ENCODE measurements at places on chromosomes 13 and 19. TPM values are rescaled to one million over a fixed set of nuclear protein-coding genes. Genes with fewer than 3 reads are reported as not detected.

GRCh38 chr19:29854033-29854432, 42.2 kb downstream of the CCNE1 start:
- no peak for DNase-seq
- no peaks in the 10 kb centered on the region for H3K36me3 ChIP-seq
- no peak overlapping the region for H3K27ac ChIP-seq
- H3K4me1 ChIP-seq = peaks cover 17% of the 10 kb centered on the region
- peaks cover 1% of the 10 kb centered on the region for H3K27me3 ChIP-seq
- H3K4me3 ChIP-seq = no peak overlapping the region

GRCh38 chr13:35478271-35479037, 2.0 kb upstream of the MAB21L1 start:
- no peak overlapping the region for H3K4me3 ChIP-seq
- H3K27me3 ChIP-seq = peaks cover 56% of the 10 kb centered on the region
- no peak overlapping the region for H3K27ac ChIP-seq
- peaks cover 24% of the 10 kb centered on the region for H3K4me1 ChIP-seq

Gene ELANE
- total RNA-seq = not detected

Gene LIN37
- 8.4 TPM for total RNA-seq

DNA sequence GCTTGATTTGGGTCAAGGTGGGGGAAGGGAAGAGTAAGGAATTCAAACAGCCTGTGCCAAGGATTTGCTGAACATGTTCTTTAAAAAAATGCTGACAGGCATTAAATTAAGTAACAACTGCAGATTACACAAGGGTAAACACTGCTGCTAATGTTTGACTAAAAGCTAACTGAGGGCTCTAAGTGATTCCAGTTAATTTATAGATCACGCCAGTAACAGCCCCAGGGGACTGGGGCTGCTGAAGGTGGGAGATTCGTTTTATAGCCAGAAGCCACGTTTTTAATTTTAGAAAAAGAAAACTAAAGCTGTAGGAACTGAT, 321.7 kb downstream of the DLEU7 start:
- H3K27me3 ChIP-seq = peaks cover 2% of the 10 kb centered on the region
- H3K27ac ChIP-seq = no peak overlapping the region
- no peak overlapping the region for H3K4me3 ChIP-seq
- H3K36me3 ChIP-seq = no peaks in the 10 kb centered on the region
- no peak for DNase-seq

DNA sequence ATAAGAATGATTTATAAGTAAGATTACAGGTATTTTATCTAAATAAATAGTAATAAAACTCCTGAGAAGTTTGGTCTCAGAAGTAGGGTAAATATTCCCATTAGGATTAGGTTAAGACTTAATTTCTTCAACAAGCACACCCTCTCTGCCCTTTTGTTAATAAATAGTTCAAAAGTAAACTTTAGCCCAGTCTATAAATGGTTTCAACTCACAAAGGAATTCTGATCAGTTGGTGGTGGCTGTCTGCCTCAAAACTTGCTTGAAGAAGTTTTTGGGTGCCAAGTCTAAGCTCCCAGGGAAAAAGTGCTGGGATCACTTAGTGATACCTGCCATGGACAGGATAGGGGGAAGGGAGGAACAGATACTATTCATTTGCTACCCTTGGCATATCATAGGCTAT, 22.9 kb downstream of the MBNL2 start:
- H3K27me3 ChIP-seq = no peaks in the 10 kb centered on the region
- no peak overlapping the region for H3K27ac ChIP-seq
- no peak for DNase-seq
- H3K4me3 ChIP-seq = no peak overlapping the region
- H3K36me3 ChIP-seq = peaks cover 2% of the 10 kb centered on the region
- H3K4me1 ChIP-seq = peaks cover 24% of the 10 kb centered on the region

- peaks cover 38% of the 10 kb centered on the region for H3K4me1 ChIP-seq
- no peak overlapping the region for H3K4me3 ChIP-seq
- H3K27me3 ChIP-seq = peaks cover 32% of the 10 kb centered on the region
- no peak overlapping the region for H3K27ac ChIP-seq
- DNase-seq = peak; percentile 63
- H3K36me3 ChIP-seq = peaks cover 2% of the 10 kb centered on the region
Measured at GRCh38 chr19:40596608-40597328, 4.4 kb upstream of the LTBP4 start.

GRCh38 chr19:5792224-5792623, 1.3 kb upstream of the DUS3L start:
- no peaks in the 10 kb centered on the region for H3K27me3 ChIP-seq
- no peak overlapping the region for H3K27ac ChIP-seq
- DNase-seq = no peak
- H3K4me3 ChIP-seq = no peak overlapping the region

Gene MRPS31
- total RNA-seq = 46.1 TPM

- H3K4me3 ChIP-seq = peak overlapping the region; percentile 65
- peaks cover 91% of the 10 kb centered on the region for H3K4me1 ChIP-seq
- peaks cover 97% of the 10 kb centered on the region for H3K36me3 ChIP-seq
- no peaks in the 10 kb centered on the region for H3K27me3 ChIP-seq
- peak overlapping the region; percentile 98 for H3K27ac ChIP-seq
- peak; percentile 80 for DNase-seq
Measured at GRCh38 chr19:38842439-38843174, 7.2 kb downstream of the HNRNPL start.

DNA sequence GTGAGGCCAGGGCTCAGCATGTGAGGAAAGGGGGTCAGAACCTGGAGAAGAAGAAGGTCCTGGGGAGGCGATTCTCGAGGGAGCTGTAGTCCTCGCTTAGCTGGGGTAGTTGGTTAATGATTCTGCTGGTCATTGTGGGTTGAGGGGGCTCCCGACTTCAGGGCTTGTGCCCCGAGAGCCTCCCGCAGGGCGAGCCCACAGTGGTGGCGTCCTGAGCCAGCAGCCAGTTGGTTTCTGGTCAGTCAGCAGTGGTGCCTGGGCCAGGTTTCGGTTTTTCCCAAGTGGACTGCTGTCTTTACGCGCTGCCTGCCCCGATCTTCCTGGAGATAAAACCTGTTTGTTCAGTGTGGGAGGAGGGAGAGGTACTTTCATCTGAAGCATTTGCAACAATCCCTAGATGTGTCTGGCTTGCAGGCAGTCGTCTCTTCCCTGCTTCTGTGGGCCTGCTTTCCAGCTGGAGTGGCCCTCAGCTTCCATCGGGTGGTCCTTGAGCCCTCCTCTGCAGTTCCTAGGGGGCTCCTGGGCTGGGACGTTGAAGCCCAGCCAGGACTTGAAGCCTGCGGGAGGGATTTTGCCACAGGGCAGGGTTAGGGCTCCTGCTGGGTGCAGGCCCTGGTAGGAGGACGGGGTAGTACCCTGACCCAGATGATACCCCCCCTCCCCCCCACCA, 3.2 kb downstream of the PTBP1 start:
- peaks cover 42% of the 10 kb centered on the region for H3K4me1 ChIP-seq
- no peak for DNase-seq
- H3K4me3 ChIP-seq = peak overlapping the region; percentile 86
- no peaks in the 10 kb centered on the region for H3K27me3 ChIP-seq
- H3K36me3 ChIP-seq = peaks cover 55% of the 10 kb centered on the region

GRCh38 chr13:102369302-102369701, 32.5 kb downstream of the FGF14 start:
- no peak overlapping the region for H3K27ac ChIP-seq
- H3K27me3 ChIP-seq = peaks cover 7% of the 10 kb centered on the region
- no peak for DNase-seq
- no peak overlapping the region for H3K4me3 ChIP-seq
- H3K4me1 ChIP-seq = no peaks in the 10 kb centered on the region

DNA sequence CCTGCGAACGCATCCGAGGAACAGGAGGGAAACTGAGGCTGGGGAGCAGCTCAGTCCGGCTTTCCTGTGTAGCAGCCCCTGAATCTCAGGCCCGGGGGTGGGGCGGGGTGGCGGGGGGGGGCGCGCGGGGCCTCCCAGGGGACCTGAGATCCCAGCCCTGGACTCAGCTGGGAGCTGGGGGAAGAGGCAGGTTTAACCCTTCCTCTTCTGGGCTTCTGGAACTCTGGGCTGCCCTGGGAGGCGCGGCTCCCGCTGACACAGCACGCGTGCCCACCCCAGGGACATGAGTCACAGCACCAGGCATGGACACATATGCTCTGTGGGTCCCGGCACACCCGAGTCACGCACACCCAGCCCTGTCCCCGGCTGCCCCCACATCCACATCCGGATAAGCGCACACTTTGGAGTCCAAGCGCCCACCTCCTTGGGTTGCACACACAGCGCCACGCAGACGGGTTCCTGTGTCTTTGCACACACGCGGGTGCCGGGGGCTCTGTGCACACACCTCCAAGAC, 3.5 kb upstream of the CIRBP start:
- peak overlapping the region; percentile 17 for H3K4me3 ChIP-seq
- no peak overlapping the region for H3K27ac ChIP-seq
- peaks cover 53% of the 10 kb centered on the region for H3K4me1 ChIP-seq
- peaks cover 19% of the 10 kb centered on the region for H3K36me3 ChIP-seq

DNA sequence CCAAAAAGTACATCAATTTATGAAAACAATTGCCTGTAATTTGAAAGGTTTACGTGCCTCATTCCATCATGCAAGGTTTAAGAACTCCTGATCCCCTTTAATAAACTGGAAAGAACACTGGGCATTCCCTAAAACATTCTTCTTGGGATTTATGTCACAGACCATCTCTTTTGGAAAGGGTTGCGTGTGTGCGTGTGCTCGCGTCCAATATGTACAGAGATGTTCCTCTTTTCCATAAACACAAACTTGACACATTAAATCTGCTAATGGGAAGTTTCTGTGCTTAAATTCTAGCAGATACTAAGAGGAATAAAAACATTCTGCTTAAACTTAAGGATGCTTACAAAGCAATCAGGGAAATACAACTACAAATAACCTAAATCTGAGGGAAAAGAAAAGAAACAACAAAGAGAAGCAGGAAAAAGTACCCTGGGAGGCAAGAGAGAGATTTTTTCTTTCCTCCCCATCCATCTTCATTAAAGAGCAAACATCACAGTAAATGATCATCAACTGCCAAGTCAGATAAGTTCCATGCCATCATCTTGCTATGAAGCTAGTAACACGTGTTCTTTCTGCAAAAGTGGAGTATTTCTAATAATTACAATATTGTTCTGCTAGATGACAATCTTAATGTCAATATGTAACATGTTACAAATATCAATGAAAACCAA, 83.7 kb downstream of the STK24 start:
- H3K36me3 ChIP-seq = peaks cover 22% of the 10 kb centered on the region
- no peak overlapping the region for H3K27ac ChIP-seq
- no peak overlapping the region for H3K4me3 ChIP-seq
- peaks cover 81% of the 10 kb centered on the region for H3K4me1 ChIP-seq
- no peaks in the 10 kb centered on the region for H3K27me3 ChIP-seq

Gene APOC1
- 2.9 TPM for total RNA-seq

DNA sequence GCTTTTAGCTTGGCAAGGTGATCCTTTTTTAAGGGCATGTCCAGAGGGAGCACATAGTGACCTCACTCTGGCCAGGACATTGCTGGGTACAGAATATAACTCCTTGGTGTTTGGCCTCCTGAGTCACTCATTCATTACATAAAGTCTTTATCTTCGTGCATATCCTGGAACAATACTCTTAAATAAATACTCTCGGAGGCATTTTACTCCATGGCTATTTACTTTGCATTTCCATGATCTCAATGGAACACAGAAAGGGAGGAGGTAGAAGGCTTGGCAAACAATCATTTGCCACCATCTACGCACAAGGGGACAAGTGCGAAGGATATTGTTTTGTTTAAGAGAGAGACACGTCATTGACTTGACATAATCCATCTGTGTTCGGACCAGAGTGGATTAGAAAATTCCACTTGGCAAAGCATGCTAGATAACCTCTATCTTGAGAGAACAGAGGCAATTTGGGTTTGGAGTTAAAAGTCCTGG, 210.0 kb downstream of the IRS2 start:
- DNase-seq = no peak
- no peaks in the 10 kb centered on the region for H3K4me1 ChIP-seq
- no peaks in the 10 kb centered on the region for H3K36me3 ChIP-seq

- H3K27ac ChIP-seq = no peak overlapping the region
- H3K27me3 ChIP-seq = peaks cover 15% of the 10 kb centered on the region
- no peak for DNase-seq
- peaks cover 2% of the 10 kb centered on the region for H3K4me1 ChIP-seq
Measured at GRCh38 chr19:44813841-44814470, 5.1 kb downstream of the BCAM start.

Gene CYP2A6
- total RNA-seq = not detected

GRCh38 chr19:20503476-20503875, 62.1 kb downstream of the ZNF737 start:
- DNase-seq = no peak
- H3K4me3 ChIP-seq = no peak overlapping the region
- H3K27ac ChIP-seq = no peak overlapping the region
- H3K27me3 ChIP-seq = no peaks in the 10 kb centered on the region
- H3K36me3 ChIP-seq = peaks cover 3% of the 10 kb centered on the region

Gene MEIS3
- 0.28 TPM for total RNA-seq

Gene ALG11
- 18.1 TPM for total RNA-seq

GRCh38 chr19:43826787-43827754, at the start of gene ZNF283:
Gene ZNF283, plus strand, starts transcription at chr19:43827321. Its CDS starts 6,184 bp downstream, at chr19:43833505.
- H3K36me3 ChIP-seq = peaks cover 38% of the 10 kb centered on the region
- peak within 1 kb of the TSS; percentile 60 for H3K27ac ChIP-seq
- peaks cover 5% of the 10 kb centered on the region for H3K27me3 ChIP-seq
- H3K4me3 ChIP-seq = peak within 1 kb of the TSS; percentile 87
- peaks cover 14% of the 10 kb centered on the region for H3K4me1 ChIP-seq

DNA sequence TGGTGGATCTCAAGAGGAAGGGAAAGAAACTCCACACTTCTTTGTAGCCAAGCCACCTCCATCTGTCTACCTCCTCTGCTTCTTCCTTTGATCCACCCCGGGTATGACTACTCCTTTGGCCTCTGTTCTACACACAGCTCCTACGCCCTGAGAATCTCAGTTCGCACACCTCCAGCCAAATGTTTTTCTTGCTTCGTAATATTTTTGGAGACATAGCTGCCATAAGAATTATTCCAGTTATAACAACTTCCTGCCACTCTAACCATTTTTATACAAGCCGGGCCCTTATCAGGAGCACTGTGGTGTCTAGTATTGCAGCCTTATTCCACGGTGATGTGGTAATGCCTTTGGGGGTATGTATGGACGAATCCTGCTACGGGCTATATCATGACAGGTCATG, 126.7 kb downstream of the STARD13 start:
- H3K36me3 ChIP-seq = no peaks in the 10 kb centered on the region
- H3K27me3 ChIP-seq = peaks cover 4% of the 10 kb centered on the region
- H3K27ac ChIP-seq = no peak overlapping the region
- no peak overlapping the region for H3K4me3 ChIP-seq
- no peaks in the 10 kb centered on the region for H3K4me1 ChIP-seq

Gene CLEC17A
- total RNA-seq = 2.4 TPM

Gene ZNF234
- 7.9 TPM for total RNA-seq

DNA sequence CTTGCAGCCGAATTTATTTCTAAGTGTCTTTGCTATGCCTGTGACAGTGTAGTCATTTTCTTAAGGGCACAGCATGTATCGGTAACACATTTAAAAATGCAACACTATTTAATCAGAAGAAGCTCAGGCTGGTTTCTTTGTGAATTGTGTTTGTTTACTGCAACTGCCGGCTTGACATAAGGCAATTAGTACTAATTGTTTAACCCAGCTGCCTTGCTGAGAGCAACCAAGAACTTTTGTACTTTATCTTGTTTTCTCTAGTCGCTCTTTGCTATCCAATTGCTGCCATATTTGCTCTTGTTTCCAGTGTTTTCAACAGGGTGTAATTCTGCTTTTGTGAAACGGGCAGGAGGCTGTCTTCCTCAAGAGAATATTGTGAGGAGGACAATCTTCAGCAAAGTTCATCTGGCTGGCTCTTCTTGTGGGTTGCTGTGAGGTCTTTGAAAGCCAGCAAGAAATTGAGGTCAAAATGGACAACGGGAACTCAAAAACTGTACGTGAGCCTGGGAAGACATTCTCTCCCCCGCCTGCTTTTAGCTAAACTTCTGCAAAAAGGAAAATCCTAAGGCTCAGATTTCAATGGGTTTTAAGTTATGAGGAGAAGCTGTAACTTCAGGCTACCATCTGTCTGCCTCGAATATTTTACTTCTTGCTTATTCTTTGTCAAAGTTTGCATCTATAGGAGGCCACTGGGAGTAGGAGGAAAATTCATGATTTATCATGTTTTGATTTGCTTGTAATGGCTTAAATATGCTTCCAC, 75.8 kb upstream of the TSHZ3 start:
- DNase-seq = no peak
- H3K4me1 ChIP-seq = no peaks in the 10 kb centered on the region
- no peaks in the 10 kb centered on the region for H3K36me3 ChIP-seq

Gene ZNF497
- 1.5 TPM for total RNA-seq

Data from activated CD4-positive, alpha-beta T cell treated with anti-CD3 and anti-CD28 coated beads for 36 hours (primary cell).